CD8-positive, alpha-beta memory T cell (primary cell): ENCODE measurements at places on chromosomes 7 and 10. TPM values are rescaled to one million over a fixed set of nuclear protein-coding genes. Genes with fewer than 3 reads are reported as not detected.

CCL24 gene
- not detected for total RNA-seq

CTTNBP2 gene
- total RNA-seq = not detected

TUBAL3 gene
- total RNA-seq = not detected

ANKRD26 gene
- total RNA-seq = 9.7 TPM

LRIT1 gene
- not detected for total RNA-seq

PRKCQ gene
- total RNA-seq = 46.7 TPM

ST8SIA6 gene
- not detected for total RNA-seq

CRPPA gene
- 1.8 TPM for total RNA-seq

MARVELD1 gene
- 4.3 TPM for total RNA-seq

FGFR2 gene
- 0.11 TPM for total RNA-seq

TAF6 gene
- 75.7 TPM for total RNA-seq

RPS24 gene
- 1,994 TPM for total RNA-seq

ANKIB1 gene
- 42.7 TPM for total RNA-seq

HOGA1 gene
- not detected for total RNA-seq

NPY gene
- not detected for total RNA-seq

GRCh38 chr10:79139124-79139835 is 70.5 kb downstream of the ZMIZ1 start:
- no peak overlapping the region for H3K27ac ChIP-seq
- peaks cover 49% of the 10 kb centered on the region for H3K4me1 ChIP-seq
- no peaks in the 10 kb centered on the region for H3K27me3 ChIP-seq
- H3K4me3 ChIP-seq = no peak overlapping the region
- no peaks in the 10 kb centered on the region for H3K36me3 ChIP-seq

DNA sequence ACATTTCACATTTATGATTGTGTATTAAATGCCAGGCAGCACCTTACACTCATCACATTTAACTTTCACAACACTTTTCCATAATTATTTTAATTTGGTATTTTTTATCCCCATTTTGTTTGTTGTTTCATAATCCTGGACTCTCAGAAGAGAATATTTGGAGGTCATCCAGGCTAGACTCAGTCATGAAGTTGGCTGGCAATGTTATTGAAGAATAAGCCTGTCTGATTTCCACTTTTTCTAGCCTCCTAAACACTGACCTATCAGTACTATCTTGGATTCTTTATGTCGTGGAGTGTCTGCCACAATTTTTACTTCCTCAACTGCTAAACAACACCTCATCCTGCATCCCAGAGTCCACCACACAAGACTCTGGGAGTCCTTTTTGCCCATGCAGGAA is 372.3 kb upstream of the NRP1 start:
- no peak overlapping the region for H3K27ac ChIP-seq
- DNase-seq = no peak
- H3K36me3 ChIP-seq = no peaks in the 10 kb centered on the region
- H3K4me1 ChIP-seq = no peaks in the 10 kb centered on the region
- no peak overlapping the region for H3K4me3 ChIP-seq
- no peaks in the 10 kb centered on the region for H3K27me3 ChIP-seq

DNA sequence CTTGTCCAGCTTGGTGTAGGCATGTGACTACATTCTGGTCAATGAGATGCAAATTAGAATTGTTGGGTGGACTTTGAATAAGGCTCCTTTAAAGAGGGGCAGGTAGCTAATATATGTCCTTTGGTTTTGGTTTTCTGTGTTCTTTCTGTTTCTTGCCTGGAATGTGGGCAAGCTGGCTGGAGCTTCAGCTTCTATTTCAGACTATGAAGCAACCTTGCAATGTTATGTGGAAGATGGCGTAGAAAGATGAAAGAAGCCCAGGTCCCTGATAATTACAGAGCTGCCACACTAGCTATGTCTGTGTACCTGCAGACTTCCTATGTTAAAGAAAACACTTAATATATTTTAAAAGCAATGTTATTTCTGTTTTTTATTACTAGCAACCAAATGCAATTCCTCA is 46.2 kb downstream of the NEURL1 start:
- no peaks in the 10 kb centered on the region for H3K27me3 ChIP-seq
- no peaks in the 10 kb centered on the region for H3K36me3 ChIP-seq
- H3K27ac ChIP-seq = no peak overlapping the region
- H3K4me3 ChIP-seq = no peak overlapping the region

DNA sequence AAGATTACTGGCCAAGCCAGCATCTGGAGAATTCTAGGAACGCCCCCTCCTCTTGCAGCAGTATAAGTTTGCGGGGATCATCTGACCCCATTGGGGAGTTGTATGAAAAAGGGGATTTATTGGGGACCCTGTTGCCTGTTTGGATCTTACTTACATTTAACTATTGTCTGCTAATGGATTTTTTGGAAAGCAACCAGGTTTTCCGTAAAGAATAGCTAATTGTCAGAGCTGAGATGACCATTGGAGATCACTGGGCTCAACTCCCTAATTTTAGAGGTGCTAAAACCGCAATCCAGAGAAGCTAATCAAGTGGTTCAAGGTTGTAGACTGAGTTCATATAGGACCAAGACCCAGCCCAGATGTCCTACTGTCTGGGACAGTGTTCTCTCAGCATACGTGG is 38.8 kb downstream of the HTRA1 start:
- no peak overlapping the region for H3K4me3 ChIP-seq
- no peak overlapping the region for H3K27ac ChIP-seq
- peaks cover 12% of the 10 kb centered on the region for H3K4me1 ChIP-seq
- no peaks in the 10 kb centered on the region for H3K27me3 ChIP-seq

GRCh38 chr10:5396556-5397300 is 7.9 kb downstream of the TUBAL3 start:
- DNase-seq = no peak
- no peaks in the 10 kb centered on the region for H3K36me3 ChIP-seq
- H3K27ac ChIP-seq = no peak overlapping the region
- H3K4me3 ChIP-seq = no peak overlapping the region

DNA sequence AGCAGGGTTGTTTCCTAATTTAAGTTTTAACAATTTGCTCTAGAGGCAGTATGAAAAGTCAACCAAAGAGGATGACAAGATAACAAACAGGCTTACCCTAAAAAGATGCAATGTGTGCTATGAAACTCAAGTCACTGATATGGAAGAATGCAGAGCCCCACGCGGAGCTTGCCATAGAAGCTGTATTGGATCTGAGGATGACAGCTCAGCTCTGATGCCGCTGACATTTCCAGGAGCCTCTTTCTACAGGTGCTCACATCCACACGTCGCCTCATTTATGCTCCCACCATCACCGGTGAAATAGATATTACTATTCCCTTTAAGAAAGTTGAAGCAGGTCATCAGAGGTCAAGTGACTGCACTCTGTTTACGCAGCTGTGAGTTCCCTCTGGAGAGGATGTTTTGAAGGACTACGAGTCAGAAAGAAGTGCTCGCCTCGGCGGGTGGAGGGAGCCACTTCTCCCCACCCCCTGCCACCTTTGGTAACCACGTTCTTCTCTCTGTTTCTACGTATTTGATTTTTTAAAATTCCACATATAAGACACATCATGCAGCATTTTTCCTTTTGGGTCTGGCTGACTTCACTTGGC is 275.4 kb downstream of the GLRX3 start:
- H3K4me1 ChIP-seq = no peaks in the 10 kb centered on the region
- no peaks in the 10 kb centered on the region for H3K27me3 ChIP-seq
- no peak for DNase-seq
- H3K27ac ChIP-seq = no peak overlapping the region

GRCh38 chr10:33352175-33352574 is 17.7 kb upstream of the NRP1 start:
- no peaks in the 10 kb centered on the region for H3K4me1 ChIP-seq
- no peak overlapping the region for H3K4me3 ChIP-seq
- DNase-seq = no peak
- H3K27me3 ChIP-seq = peaks cover under 1% of the 10 kb centered on the region

- H3K4me3 ChIP-seq = no peak overlapping the region
- no peaks in the 10 kb centered on the region for H3K4me1 ChIP-seq
- H3K27me3 ChIP-seq = no peaks in the 10 kb centered on the region
- no peak for DNase-seq
- H3K36me3 ChIP-seq = no peaks in the 10 kb centered on the region
These were observed 47.7 kb downstream of the MINPP1 start for GRCh38 chr10:87552248-87552929.

GRCh38 chr7:31788883-31789680 is 102.1 kb downstream of the PPP1R17 start:
- no peaks in the 10 kb centered on the region for H3K36me3 ChIP-seq
- no peak overlapping the region for H3K27ac ChIP-seq
- DNase-seq = no peak

DNA sequence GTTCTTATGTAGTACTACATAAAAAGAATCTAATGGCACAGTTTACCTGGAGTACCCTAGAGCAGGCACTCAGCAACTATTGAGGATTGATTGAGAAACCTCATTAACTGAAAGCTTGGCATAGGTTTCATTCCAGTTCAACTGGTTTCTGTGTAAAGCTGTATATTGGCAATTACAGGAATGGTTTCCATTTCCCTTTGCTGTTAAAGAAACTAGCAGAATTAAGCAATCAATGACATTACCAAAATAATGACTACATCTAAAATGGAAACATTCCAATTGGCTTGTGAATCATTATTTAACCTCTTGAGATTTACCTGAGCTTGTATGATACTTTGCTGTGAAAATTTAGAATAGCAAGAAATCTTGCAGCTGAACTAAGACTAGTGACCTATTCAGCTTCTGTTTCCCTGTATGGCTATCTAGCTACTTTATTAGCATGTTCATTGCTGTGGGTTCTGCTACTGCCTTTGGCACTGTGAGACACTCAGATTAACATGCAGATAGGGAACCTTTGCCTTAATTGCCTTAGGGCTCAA is 33.5 kb upstream of the CADPS2 start:
- H3K36me3 ChIP-seq = no peaks in the 10 kb centered on the region
- H3K4me1 ChIP-seq = no peaks in the 10 kb centered on the region
- H3K27me3 ChIP-seq = no peaks in the 10 kb centered on the region

- no peak for DNase-seq
- H3K4me3 ChIP-seq = no peak overlapping the region
- no peaks in the 10 kb centered on the region for H3K4me1 ChIP-seq
- no peak overlapping the region for H3K27ac ChIP-seq
These were observed 32.5 kb upstream of the TBX20 start for GRCh38 chr7:35286422-35286821.

DNA sequence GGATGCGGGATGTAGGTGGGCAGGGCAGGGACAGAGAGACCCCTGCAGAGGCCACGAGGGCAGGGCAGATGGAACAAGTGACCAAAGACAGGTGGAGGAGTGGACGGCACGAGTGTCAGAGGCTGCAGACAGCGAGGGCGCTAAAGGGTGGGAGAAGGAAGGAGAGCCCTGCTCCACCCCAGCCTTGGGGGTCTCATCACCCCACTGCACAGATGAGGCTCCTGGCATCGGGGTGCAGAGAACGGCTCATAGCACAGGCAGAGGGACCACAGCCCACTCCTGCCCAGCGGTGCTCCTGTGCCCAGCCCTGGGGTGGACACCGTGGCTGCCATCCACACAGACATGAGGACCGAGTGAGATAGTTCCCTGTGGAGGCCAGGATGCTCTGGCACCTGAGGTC is 2.2 kb upstream of the LAT2 start:
- H3K4me3 ChIP-seq = no peak overlapping the region
- peaks cover 7% of the 10 kb centered on the region for H3K4me1 ChIP-seq
- H3K27me3 ChIP-seq = no peaks in the 10 kb centered on the region
- no peaks in the 10 kb centered on the region for H3K36me3 ChIP-seq
- no peak overlapping the region for H3K27ac ChIP-seq

- H3K36me3 ChIP-seq = no peaks in the 10 kb centered on the region
- no peak overlapping the region for H3K27ac ChIP-seq
- H3K4me3 ChIP-seq = no peak overlapping the region
- H3K4me1 ChIP-seq = no peaks in the 10 kb centered on the region
- no peak for DNase-seq
These were observed 62.9 kb downstream of the PIK3AP1 start for GRCh38 chr10:96657385-96657784.

DNA sequence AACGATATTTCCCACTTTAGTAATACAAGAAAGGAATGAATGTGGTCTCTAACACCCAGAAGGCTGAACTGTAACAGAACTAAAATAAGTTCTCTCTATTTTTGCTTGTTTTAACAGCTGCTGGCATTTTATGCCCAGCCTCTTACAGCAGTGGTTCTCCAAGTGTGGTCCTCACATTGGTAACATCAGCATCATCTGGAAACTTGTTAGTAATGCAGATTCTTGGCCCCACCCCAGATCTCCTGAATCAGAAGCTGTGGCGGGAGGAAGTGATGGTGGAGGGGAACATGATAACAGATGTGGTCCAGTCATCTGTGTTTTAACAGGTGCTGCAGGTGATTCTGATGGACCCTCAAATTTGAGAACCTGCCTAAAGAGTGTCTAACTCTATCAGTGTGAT is 170.1 kb downstream of the TMEM26 start:
- H3K27me3 ChIP-seq = no peaks in the 10 kb centered on the region
- H3K27ac ChIP-seq = no peak overlapping the region
- peaks cover 16% of the 10 kb centered on the region for H3K4me1 ChIP-seq
- no peak overlapping the region for H3K4me3 ChIP-seq
- no peak for DNase-seq
- H3K36me3 ChIP-seq = no peaks in the 10 kb centered on the region

DNA sequence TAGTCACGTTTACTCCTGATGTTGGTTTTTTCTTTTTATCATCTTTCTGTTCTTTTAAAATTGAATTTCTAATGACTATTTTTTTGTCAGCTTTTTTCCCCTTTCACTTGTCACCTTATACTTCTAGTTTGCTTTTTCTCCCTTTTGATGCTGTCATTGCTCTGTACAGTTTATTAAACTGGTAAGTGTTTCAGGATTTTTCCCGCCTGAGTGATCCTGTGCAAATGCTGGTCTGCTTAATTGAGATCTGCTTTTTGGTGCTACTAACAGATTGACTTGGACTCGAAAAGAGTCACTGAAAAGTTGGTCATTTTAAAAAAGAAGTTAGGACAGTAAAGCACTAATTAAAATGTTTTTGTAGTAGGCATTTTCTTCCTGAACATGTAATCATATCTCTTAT is 95.2 kb downstream of the PHTF2 start:
- no peaks in the 10 kb centered on the region for H3K36me3 ChIP-seq
- no peak for DNase-seq
- H3K4me1 ChIP-seq = no peaks in the 10 kb centered on the region
- no peaks in the 10 kb centered on the region for H3K27me3 ChIP-seq
- H3K4me3 ChIP-seq = no peak overlapping the region

- H3K27ac ChIP-seq = no peak overlapping the region
- H3K36me3 ChIP-seq = no peaks in the 10 kb centered on the region
These were observed 6.6 kb downstream of the CPA5 start for GRCh38 chr7:130350945-130351790.
